Astrocyte (in vitro differentiated cells and primary cell): ENCODE measurements at places on chromosomes 11 and 22.

DNA sequence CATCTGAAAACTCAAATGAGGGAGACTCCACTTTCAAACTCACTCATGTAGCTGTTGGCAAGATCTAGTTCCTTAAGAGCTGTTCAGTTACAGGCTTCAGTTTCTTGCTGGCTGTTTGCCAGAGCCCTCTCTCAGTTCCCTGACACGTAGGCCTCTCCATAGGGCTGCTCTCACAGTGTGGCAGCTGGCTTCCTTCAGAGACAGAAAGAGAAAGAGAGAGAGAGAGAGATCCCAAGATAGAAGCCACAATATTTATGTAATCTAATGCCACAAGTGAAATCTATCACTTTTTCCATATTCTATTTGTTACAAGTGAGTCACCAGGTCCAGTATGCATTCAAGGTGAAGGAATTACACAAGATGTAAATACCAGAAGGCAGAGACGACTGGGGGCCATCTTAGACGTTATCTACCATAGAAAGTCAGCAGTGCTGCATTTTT, 168.8 kb downstream of the RCN1 start:
- DNase-seq = peak; percentile 81

DNA sequence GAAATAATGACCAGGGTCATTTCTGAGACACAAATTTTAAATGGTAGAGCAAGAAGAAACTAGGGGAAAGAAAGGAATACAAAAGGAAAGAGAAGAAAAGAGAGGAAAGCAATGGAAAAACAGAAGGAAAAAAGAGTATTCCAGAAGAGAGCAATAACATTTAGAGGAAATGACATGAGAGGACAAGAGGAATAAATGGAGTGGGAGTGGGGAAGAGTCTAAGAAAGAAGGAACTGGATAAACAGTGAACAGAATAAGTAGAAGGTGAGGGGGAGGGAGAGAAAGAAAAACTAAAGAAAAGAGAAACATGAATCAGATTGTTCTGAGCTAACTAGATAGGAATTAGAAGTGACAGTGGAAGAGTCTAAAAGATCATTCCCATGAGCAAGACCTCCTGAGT, 28.4 kb downstream of the PRDM10 start:
- DNase-seq = no peak

DNA sequence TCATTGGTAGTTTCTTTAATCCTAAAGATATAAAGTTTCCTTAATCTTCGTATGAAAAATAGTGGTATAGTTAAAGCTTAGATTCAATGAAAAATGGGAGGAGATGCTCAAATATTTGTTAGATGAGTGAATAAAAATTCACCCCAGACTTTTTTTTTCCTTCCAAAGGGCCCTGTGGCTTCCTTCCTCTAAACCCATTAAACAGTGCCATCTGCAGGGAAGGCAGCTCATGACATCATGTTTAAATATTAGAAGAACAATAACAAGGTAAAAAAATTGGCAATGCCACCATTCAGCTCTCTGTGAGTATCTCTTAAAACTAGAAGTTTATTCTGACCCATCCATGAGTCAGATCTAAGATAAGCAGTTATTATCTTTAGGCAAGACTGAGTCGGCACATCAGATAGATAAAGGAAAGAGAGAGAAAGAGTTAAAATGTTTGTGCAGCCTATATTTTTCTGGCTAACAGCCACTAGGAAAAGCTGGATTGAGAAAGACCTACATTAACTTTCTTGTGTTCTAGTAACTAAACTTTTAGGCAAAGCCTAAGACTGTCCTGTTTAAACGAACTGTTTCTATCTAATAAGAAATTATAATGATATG, 19.1 kb upstream of the OOSP1 start:
- peak; percentile 33 for DNase-seq

GRCh38 chr11:59141673-59142460, 789 bp upstream of the FAM111A start:
- peak; percentile 66 for DNase-seq

GRCh38 chr11:64734811-64735724, 8.9 kb downstream of the RASGRP2 start:
- DNase-seq = no peak

GRCh38 chr11:134664447-134665187, 252.6 kb upstream of the B3GAT1 start:
- DNase-seq = no peak
